H9 (cell line): ENCODE measurements at places on chromosomes 3 and 15.

- no peak for DNase-seq
These were observed at the start of gene GP5 for GRCh38 chr3:194399166-194399565. GP5 (minus strand) TSS chr3:194399266; CDS start chr3:194398282, 984 bp downstream.

GRCh38 chr15:29086891-29087290 lies 182.7 kb downstream of the NSMCE3 start:
- DNase-seq: no peak

DNA sequence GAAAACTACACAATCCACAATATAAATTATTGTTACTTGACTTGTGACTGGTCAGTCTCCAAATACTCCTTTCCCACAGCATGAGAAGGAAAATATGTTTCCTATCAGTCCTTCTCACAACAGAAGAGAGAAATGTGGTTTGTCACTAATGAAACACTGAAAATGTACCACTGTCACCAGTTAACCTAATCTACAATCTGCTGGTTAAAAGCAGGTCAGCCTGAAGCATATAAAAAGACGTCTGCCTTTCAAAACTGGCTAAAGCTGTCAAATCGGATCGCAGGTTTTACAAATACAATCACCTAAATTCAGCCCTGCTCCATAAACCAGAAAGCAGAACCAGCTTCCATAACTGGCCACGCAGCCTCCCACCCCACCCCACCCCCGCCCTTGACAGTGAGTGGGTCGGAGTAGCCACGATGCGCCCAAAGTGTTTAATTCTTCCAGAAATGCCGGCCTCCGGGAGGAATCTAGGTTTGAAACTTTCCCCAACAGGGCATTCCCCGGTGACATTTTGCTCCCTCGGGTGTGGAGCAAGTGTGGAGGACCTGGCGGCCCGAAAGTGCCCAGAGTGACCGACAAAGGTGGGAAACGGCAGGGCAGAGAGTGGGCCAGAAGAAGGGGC lies 682 bp downstream of the ETFA start:
- DNase-seq: no peak

- no peak for DNase-seq
These were observed 479.8 kb downstream of the SHQ1 start for GRCh38 chr3:72368331-72368975.
